ENCODE measurements at places on chromosomes 13 and 19. TPM values are rescaled to one million over a fixed set of nuclear protein-coding genes. Genes with fewer than 3 reads are reported as not detected.

- no peaks in the 10 kb centered on the region for H3K36me3 ChIP-seq
- DNase-seq, result no peak
- H3K27me3 ChIP-seq, result no peaks in the 10 kb centered on the region
- H3K27ac ChIP-seq, result no peak overlapping the region
- no peak overlapping the region for H3K4me3 ChIP-seq
Observed at GRCh38 chr13:49625392-49626079, 2.8 kb upstream of the ARL11 start.

- no peaks in the 10 kb centered on the region for H3K27me3 ChIP-seq
- no peak for DNase-seq
- peaks cover 2% of the 10 kb centered on the region for H3K36me3 ChIP-seq
Observed at GRCh38 chr13:50114961-50115360, 99.7 kb downstream of the KCNRG start.

DNA sequence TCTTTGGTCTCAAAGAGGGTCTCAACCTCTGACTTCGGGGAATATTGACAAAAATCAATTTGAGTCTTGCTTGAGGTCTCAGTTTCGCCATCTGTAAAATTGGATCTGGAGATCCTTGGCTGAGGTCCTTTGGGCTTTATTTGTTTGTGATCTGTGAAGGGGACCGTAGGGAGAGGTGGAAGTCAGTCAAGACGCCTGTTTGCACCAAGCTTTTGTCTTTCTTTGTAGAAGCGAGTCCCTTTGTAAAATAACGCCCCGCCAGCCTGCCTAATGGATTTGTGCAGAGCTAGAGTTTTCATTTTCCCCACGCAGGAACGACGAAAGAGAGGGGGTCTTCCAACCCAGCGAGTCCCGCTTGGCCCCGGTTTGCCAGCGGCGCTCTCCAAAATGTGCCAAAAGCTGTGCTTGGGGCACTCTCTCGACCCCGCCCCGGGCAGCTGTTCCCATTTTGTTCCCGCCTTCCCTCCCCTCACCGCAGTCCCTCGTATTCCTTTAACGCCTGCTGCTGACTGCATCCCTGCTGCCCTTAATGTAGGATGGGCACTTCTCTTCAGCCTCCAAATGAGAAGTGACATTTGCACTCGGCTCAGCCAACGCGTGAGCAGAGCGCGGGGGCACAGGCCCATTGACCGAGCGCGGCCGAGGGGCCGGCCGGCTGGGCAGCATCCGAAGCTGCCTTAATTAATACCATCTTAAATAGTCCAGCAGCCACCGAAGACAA, 13.0 kb downstream of the ZIC5 start:
- no peaks in the 10 kb centered on the region for H3K4me1 ChIP-seq
- H3K36me3 ChIP-seq, result no peaks in the 10 kb centered on the region
- H3K27ac ChIP-seq, result no peak overlapping the region
- DNase-seq, result no peak
- H3K27me3 ChIP-seq, result no peaks in the 10 kb centered on the region

The ARID3A gene
- 239 TPM for total RNA-seq

The RASGRP4 gene
- total RNA-seq, result not detected

GRCh38 chr13:24060993-24061392, 99.5 kb upstream of the SPATA13 start:
- H3K36me3 ChIP-seq, result no peaks in the 10 kb centered on the region
- H3K4me3 ChIP-seq, result no peak overlapping the region
- no peaks in the 10 kb centered on the region for H3K4me1 ChIP-seq
- DNase-seq, result no peak
- H3K27ac ChIP-seq, result no peak overlapping the region
- no peaks in the 10 kb centered on the region for H3K27me3 ChIP-seq

DNA sequence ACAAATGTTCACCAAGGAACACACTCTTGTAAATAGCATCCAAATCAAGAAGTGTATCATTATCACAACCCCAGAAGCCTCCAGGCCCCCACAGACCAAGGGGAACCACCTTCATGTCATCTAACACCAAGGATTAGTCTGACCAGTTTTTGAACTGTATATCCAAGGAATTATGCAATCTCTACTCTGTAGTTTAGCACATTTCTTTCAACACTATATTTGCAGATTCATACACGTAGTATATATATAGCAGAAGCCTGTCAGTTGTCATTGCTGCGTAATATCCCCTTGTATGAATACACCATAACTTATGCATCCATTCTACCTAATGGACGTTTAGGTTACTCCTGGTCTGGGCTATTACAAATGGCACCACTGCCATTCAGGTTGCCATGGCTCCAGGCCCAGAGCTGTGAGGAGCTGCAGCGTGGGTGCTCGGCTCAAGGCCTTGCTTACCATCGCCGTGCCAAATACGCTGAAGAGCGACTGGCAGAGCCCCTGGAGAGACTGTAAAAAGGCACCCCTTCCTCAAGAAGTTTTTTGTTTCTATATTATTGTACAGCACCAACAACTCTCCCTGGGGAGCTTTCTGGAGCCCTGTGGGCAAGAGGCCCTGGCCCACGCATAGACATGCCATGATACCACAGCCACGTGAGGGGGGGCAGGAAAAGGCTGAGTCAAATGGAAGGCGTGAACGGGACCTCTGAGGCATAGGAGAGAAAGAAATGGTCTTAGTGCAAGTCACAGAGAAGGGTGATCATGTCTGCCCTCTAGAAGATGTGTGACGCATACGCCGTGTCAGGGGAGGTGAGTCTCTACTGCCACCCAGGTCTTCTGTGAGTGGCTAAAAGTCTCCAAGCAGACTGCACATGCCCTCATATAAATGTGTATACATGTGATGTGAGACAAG, 10.8 kb downstream of the LATS2 start:
- no peak overlapping the region for H3K4me3 ChIP-seq
- no peak for DNase-seq
- H3K27ac ChIP-seq, result peak overlapping the region; percentile 15
- H3K27me3 ChIP-seq, result no peaks in the 10 kb centered on the region
- peaks cover 2% of the 10 kb centered on the region for H3K36me3 ChIP-seq
- H3K4me1 ChIP-seq, result peaks cover 18% of the 10 kb centered on the region

GRCh38 chr13:29581666-29582065, 13.8 kb downstream of the SLC7A1 start:
- H3K36me3 ChIP-seq, result no peaks in the 10 kb centered on the region
- no peaks in the 10 kb centered on the region for H3K27me3 ChIP-seq
- H3K4me3 ChIP-seq, result no peak overlapping the region
- H3K27ac ChIP-seq, result no peak overlapping the region

- no peak overlapping the region for H3K4me3 ChIP-seq
- no peaks in the 10 kb centered on the region for H3K36me3 ChIP-seq
- H3K27ac ChIP-seq, result no peak overlapping the region
- H3K4me1 ChIP-seq, result no peaks in the 10 kb centered on the region
- no peak for DNase-seq
- no peaks in the 10 kb centered on the region for H3K27me3 ChIP-seq
Observed at GRCh38 chr13:109095126-109095525, 465.7 kb downstream of the MYO16 start.

GRCh38 chr19:40376286-40376862, 13.6 kb downstream of the HIPK4 start:
- DNase-seq, result no peak
- no peaks in the 10 kb centered on the region for H3K27me3 ChIP-seq
- H3K4me1 ChIP-seq, result no peaks in the 10 kb centered on the region
- H3K4me3 ChIP-seq, result no peak overlapping the region

The ACP7 gene
- 0.45 TPM for total RNA-seq

DNA sequence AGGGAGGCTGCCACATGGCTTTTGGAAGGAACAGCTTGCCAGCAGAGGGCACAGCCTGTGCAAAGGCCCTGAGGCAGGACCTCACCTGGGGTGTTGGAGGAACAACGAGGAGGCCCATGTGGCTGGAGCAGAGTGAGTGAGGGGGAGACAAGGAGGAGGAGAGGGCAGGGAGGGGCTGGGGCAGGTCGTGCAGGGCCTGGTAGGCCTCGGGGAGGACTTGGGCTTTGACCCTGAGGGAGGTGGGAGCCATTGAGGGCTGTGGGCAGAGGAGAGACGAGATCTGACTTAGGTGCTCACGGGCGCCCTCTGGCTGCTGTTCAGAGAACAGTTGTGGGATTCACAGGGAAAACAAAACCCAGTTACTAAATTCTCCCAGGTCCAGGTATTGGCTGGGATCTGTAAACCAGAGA, 25.2 kb downstream of the ZNRF4 start:
- DNase-seq, result peak; percentile 51
- no peaks in the 10 kb centered on the region for H3K36me3 ChIP-seq
- no peak overlapping the region for H3K4me3 ChIP-seq

The GPI gene
- total RNA-seq, result 381 TPM

GRCh38 chr19:35828692-35829301, 16.2 kb upstream of the PRODH2 start:
- no peaks in the 10 kb centered on the region for H3K27me3 ChIP-seq
- no peaks in the 10 kb centered on the region for H3K4me1 ChIP-seq
- peak; percentile 82 for DNase-seq
- no peaks in the 10 kb centered on the region for H3K36me3 ChIP-seq

DNA sequence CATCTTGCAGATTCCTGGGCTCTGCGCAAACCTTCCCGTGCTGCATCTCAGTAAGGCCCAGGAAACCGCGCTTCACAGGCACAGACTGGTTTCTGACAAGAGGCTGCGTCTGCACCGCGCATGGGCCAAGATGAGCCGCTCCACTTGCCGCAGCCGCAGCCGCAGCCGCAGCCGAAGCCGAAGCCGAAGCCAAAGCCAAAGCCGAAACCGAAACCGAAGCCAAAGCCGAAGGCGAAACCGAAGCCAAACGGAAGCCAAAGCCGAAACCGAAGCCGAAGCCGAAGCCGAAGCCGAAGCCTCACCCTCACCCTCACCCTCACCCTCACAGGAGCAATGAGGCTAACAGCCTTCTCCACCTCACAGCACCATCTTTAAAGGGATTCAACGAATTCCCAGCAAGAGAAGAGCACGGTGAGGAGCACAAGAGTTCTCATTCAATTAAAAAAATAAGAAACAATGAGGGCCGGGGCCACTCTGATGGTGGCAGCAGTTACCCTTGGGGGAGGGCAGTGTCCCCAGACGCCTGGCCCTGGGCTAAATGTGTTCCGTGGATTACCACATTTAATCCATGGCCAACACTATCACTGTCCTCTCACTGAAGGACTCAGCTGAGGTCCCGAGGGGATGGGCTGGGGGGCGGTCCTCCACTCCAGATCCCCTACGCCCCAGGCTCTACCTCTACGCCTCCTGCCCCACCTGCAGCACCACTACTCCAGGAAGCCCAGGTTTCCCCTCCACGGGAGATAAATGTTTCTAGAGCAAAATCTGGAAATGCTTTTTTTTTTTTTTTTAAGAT, 29.1 kb downstream of the ZNF787 start:
- no peak overlapping the region for H3K4me3 ChIP-seq
- no peak overlapping the region for H3K27ac ChIP-seq
- H3K4me1 ChIP-seq, result no peaks in the 10 kb centered on the region
- H3K27me3 ChIP-seq, result no peaks in the 10 kb centered on the region
- DNase-seq, result no peak

GRCh38 chr19:49356382-49356781, 5.8 kb downstream of the TEAD2 start:
- no peak overlapping the region for H3K4me3 ChIP-seq
- H3K4me1 ChIP-seq, result no peaks in the 10 kb centered on the region
- no peaks in the 10 kb centered on the region for H3K36me3 ChIP-seq
- H3K27me3 ChIP-seq, result no peaks in the 10 kb centered on the region
- peak overlapping the region; percentile 8 for H3K27ac ChIP-seq

GRCh38 chr13:34675626-34676025, 266.4 kb upstream of the NBEA start:
- no peak overlapping the region for H3K4me3 ChIP-seq
- H3K27me3 ChIP-seq, result no peaks in the 10 kb centered on the region
- no peak for DNase-seq
- no peaks in the 10 kb centered on the region for H3K36me3 ChIP-seq
- H3K4me1 ChIP-seq, result no peaks in the 10 kb centered on the region
- H3K27ac ChIP-seq, result no peak overlapping the region

The ALG5 gene
- 62.0 TPM for total RNA-seq

The CDC16 gene
- 80.5 TPM for total RNA-seq

DNA sequence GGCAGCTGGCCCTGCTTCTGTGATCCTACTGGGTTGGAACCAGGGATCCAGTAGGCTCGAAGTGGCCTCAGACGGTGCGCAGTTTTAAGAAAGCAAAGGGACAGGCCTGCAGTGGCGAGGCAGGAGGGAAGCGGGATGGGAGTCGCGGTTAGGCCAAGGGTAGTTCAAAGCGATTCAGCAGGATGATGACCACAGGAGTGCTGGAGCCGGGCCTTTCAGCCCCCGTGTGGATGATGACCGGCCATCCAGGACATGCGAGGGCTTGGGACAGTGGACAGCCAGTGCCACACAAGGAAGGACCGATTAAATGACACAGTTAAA, 854 bp downstream of the RNASEH2B start:
- H3K36me3 ChIP-seq, result no peaks in the 10 kb centered on the region
- peak overlapping the region; percentile 82 for H3K27ac ChIP-seq
- H3K4me3 ChIP-seq, result peak overlapping the region; percentile 94
- H3K27me3 ChIP-seq, result no peaks in the 10 kb centered on the region

GRCh38 chr13:114140131-114140905, 7.9 kb upstream of the RASA3 start:
- H3K36me3 ChIP-seq, result no peaks in the 10 kb centered on the region
- H3K4me1 ChIP-seq, result no peaks in the 10 kb centered on the region
- no peak for DNase-seq
- H3K27ac ChIP-seq, result no peak overlapping the region
- no peaks in the 10 kb centered on the region for H3K27me3 ChIP-seq

DNA sequence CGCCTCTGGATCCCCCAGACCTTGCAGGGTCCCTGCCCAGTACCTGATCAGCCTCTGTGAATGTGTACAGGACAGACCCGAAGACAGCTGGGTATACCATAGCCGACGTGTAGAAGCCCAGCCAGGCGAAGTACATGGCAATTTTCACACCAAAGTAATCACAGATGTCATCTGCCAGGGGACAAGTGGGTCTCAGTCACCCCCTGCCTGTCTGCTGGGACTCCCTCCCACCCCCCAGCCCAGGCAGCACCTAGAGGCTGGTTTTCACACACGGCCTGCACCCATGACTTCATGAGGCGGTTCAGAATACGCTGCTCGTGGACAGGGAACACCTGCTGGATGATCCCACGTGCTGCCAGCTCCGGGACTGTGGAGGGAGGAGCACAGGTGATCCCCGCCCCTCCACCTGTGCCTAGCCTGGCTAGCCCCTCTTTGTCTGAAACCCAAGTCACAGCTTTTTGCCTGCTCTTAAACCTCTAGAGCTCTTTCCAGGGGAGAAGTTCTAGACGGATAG, 3.6 kb downstream of the ANO8 start:
- no peak for DNase-seq
- H3K27ac ChIP-seq, result no peak overlapping the region
- H3K4me3 ChIP-seq, result no peak overlapping the region
- H3K4me1 ChIP-seq, result peaks cover 24% of the 10 kb centered on the region
- H3K27me3 ChIP-seq, result no peaks in the 10 kb centered on the region
- H3K36me3 ChIP-seq, result peaks cover 1% of the 10 kb centered on the region

DNA sequence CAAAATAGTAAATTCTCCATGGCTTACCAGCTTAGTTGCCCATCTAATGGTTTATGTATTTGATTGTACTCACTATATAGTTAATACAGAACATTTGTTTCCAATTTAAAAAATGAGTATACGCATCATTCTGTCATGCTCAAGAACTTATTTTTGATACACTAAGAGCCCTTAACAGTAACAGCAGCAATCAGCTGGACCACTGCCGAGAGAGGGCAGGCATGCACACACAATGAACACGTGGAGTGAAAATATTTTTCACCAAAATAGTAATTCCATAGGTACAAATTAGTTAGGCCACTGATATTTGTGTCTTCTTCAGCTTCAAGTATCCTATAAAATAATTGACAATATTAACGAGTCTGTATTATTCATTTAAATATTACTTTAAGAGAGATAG, 109.9 kb downstream of the KLF12 start:
- no peak overlapping the region for H3K4me3 ChIP-seq
- no peaks in the 10 kb centered on the region for H3K36me3 ChIP-seq
- DNase-seq, result no peak
- no peaks in the 10 kb centered on the region for H3K27me3 ChIP-seq

The TSSK6 gene
- 3.1 TPM for total RNA-seq

Measured in Caco-2 (cell line).